ENCODE measurements at places on chromosomes 1 and 21.

DNA sequence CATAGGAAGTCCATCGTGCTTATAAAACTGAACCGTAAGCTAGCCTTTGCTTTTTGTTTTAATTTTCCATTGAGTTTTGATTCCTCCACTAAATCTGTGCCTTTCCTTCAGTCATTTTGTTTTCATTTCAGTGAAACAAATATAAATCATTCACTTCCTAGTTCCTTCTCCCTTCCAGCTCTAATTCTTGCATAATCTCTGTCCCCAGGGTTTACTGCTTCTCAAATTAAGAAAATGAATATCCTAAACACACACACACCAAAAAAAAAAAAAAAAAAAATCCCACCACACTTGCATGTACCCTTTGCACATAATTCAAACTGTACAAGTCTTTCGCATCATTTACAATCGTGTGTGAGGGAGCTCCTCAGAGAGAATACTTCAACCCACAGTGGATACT is 6.8 kb downstream of the KCNH1 start:
- no peak for DNase-seq

- DNase-seq: no peak
Measured at GRCh38 chr21:45638707-45639106, 4.8 kb upstream of the PCBP3 start.

DNA sequence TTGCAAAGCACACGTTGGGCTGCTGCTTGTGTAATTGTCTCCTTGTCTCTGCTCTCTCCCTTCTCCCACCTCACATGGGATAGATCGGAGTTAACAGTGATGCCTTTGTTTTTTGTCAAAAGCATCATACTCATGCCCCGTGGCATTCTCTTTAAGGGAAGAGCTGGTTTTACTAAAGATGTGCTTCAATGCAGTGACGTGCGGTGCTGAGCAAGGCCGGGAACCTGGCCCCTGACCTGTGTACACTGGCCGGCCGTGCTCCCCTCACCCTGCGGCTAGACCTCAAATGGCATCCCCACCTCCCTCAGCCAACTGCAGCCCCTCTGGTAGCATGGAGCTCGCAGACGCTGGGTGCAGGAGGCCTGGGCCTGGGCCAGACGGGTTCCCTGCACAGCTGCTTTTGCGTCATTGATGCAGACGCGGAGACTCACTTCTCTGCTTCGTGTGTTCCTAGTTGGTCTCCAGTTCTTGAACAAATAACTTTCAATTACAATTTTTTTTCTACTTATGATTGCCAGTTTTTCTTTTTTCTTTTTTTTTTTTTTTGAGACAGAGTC is 19.9 kb downstream of the AGPAT3 start:
- no peak for DNase-seq

GRCh38 chr1:154483941-154484803 is 17.8 kb upstream of the TDRD10 start:
- no peak for DNase-seq

DNA sequence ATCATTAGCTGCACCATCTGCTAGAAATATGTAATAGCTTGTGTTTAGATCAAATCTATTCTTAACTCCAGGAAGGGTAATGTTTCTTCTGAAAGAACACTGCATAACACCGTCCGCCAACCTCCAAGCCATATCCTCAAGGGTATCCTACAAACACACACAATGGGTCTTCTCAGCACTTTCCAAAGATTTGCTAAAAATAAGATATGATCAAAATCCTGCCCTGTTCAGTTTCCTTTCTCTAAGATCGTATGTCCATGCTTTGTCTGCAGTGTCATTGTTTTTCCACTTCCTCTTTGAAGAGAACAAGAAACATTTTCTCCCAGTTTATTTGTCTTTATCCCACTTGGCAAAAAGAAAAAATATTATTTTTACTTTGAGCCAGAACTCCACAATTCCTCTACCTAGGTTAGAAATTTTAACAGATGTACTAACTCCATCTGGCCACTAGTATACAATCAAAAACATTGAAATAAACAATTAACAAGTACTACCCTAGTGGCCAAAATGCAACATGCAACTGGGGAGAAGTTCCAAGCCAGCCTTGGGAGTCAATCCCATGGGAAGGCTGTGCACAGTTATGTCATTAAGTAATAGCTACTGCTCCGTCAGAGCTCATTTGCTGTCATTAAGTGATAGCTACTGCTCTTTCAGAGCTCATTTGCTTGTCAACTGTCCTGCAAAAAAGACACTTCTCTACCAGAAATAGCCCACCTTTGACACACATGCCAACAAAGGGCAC is 37.8 kb downstream of the FRRS1 start:
- DNase-seq: peak; percentile 15

DNA sequence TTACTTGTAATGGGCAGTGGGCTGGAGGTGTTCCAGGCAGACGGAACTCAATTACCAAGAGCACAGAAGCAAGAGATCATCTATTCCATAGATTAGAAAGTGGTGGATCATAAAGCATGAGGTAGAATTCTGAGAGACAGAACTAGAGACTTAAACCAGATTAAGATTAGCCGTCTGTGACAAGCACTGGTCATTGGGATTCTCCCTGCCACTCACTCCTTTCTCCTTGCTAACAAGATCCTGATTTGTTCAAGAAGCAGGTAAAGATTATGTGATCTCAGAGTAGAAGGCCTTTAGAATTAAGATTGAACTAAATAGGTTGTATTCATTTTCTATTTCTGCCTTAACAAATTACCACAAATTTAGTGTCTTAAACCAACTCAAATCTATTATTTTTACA is 1.5 kb upstream of the HSPA13 start:
- no peak for DNase-seq
